ENCODE measurements at places on chromosomes 7 and 10.
A peak's percentile ranks its signal among the peaks of the same experiment; 100 is the strongest.

GRCh38 chr10:100483876-100484666 lies 21.3 kb downstream of the WNT8B start:
- no peak for DNase-seq

GRCh38 chr10:91642831-91643692 lies 10.2 kb upstream of the PPP1R3C start:
- DNase-seq: no peak

- DNase-seq: no peak
These were observed 262.8 kb downstream of the SLC25A13 start for GRCh38 chr7:96059075-96059474.

- peak; percentile 8 for DNase-seq
These were observed 98.2 kb upstream of the DKK1 start for GRCh38 chr10:52215745-52216361.

DNA sequence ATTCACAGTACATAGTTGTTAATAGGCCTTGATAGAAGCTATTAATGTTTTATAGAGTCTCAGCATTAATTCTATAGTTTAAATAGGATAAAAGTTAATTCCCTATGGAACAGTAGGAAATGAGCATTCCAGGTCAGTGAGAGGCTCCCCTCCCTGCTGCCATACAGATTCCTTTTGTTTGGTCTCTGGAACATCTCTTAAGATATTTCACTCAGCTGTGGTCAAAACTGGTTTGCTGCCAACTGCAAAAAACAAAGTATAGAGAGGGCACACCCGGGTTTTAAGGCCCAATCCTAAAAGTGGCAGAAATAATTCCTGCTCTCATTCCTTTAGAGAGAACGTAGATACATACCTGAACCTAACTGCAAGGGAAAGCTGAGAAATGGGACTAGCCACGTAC lies 51.3 kb downstream of the MDFIC start:
- no peak for DNase-seq

- DNase-seq: no peak
These were observed 72.4 kb upstream of the SP4 start for GRCh38 chr7:21355406-21355874.

- DNase-seq: no peak
These were observed 97.9 kb downstream of the WDR11 start for GRCh38 chr10:120948889-120949608.

GRCh38 chr7:94048755-94049154 lies 44.6 kb upstream of the BET1 start:
- DNase-seq: no peak

DNA sequence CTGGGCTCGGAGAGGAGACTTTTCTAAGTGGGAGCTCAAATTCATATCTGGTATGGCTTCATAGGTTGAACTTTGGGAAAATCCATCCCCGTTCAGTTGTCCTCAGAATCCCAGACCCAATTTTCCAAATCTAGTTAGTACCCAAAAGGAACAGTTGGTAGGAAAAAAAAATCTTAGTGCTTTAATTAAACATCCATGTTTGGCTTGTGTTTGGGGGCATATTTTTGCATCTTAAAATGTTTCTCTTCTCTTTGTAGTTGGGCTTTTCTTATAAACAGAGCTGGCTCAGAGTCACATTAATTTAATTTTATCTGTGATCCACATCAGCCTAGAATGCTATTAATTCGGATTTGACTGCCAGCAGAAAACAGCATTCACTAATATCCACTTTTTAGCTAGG lies 165.9 kb downstream of the BUB3 start:
- DNase-seq: no peak

- no peak for DNase-seq
These were observed 154.0 kb downstream of the ETV1 start for GRCh38 chr7:13835442-13835841.

- no peak for DNase-seq
These were observed 7.9 kb upstream of the NUDCD3 start for GRCh38 chr7:44498230-44498954.

DNA sequence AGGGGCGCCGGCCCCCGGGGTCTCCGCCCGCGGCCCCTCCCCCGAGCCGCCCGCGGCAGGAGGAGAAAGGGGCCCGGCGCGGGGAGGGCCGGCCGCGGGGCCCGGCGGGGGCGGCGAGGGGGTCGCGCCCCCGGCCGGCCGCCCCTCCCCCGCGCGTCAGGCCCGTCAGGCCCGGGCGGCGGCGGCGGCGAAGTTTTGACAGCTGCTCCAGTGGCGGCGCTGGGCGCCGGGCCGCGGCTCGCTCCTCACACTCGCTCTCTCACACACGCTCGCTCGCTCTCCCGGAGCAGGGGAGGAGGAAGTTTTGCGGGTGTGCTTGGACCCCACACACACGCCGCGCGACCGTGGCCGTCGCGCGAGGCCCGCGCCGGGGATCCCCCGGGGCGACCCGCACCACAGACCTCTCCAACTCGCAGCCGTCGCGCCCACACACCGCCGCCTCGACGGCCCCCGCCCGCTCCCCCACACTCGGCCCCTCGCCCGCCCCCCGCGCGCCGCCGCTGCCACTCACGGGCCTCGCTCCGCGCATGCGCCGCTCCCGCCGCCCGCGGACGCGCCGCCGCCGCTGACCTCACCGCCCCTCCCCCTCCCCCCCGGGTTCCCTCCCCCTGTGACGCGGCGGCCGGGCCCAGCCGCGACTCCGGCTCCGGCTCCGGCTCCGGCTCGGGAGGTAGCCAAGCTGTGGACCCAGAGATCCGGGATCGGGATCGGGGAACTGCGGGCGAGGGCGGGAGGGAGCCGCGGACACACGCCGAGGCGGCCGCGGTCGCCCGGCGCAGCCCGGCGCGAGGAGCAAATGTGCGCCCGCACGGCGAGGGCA lies 518 bp upstream of the KMT2C start:
- peak; percentile 74 for DNase-seq

DNA sequence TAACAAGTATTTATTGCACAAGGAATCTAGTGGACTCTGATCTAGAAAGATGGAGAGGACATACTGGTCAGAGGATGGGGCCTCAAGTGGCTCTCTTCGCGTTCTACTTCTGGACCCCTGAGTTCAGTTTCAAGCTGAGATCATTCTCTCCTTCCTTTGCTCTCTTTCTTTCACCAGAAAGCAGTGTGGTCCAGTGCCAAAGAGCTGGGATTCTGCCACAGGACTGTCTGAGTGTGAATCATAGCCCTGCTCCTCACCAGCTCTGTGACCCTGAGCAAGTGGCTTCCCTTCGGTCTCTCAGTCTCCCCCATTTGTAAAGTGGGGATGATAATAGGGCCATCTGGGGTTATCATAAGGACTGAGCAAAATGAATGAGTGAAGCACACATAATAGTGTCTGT lies 715.2 kb downstream of the SUGCT start:
- DNase-seq: no peak

DNA sequence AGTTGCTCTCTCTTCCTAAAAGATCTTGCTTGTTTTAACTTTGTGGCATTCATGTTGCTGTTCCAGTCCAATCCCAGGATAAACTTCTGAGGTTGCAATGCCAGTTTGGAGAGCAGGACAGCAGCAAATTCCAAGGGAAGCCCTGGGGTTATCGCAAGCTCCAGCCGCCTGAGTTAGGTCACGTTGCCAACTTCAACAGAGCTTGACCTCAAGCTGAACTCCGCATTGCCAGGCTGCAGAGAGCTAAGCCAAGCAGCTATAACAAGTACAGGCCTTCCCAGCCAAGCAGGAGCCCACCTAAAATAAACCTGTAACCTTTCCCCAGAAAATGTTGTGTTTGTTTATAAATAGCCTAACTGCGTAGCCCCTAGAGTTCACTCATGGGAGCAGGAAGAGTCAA lies 138.9 kb upstream of the LYZL1 start:
- DNase-seq: no peak

DNA sequence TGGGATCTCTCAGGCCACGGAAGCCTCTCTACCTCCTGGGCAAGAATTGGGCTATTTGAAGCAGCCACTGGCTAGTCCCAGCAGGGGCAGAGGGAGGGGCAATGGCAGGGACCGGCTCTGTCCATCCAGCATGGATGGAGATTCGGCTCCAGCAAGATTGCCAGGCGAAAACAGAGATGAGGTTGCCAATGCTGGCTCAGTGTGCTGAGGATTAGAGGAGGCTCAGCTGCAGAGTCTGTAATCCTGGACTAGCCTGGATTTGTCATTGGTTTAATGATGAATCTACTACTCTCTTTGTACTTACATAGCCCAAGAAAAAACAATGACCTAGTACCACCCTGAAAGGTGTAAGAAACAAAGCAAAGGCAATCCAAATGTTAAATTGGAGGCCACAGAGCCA lies 112.2 kb upstream of the PDCD4 start:
- no peak for DNase-seq

GRCh38 chr10:80500572-80501380 lies 36.9 kb upstream of the SH2D4B start:
- DNase-seq: no peak

GRCh38 chr7:39656415-39656814 lies 33.0 kb downstream of the RALA start:
- no peak for DNase-seq

DNA sequence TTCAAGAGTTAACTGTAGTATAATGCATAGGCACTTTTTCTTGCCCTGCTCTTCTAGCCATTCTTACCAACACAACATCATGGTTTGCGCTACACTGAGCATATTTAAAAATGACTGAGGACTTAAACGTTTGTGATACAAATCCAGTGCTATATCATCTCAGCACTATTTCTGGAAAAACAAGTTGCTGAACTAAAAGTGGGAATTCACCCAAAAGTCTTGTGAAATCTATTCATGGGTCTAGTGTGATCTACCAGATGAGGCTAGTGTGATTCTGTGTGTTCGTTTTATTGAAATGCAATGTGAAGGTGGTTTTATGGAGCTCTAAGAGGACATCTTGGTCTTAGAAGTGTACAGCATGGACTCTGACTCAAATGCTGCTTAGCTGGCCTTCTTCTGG lies 584.6 kb upstream of the POM121L12 start:
- DNase-seq: no peak

- DNase-seq: no peak
These were observed 74.8 kb downstream of the VWA2 start for GRCh38 chr10:114313866-114314265.

GRCh38 chr7:4880218-4880617 lies 3.3 kb downstream of the RADIL start:
- no peak for DNase-seq

- no peak for DNase-seq
These were observed 193.7 kb upstream of the SVIL start for GRCh38 chr10:29828440-29828894.

- DNase-seq: no peak
These were observed 39.7 kb upstream of the HYAL4 start for GRCh38 chr7:123805287-123805686.

DNA sequence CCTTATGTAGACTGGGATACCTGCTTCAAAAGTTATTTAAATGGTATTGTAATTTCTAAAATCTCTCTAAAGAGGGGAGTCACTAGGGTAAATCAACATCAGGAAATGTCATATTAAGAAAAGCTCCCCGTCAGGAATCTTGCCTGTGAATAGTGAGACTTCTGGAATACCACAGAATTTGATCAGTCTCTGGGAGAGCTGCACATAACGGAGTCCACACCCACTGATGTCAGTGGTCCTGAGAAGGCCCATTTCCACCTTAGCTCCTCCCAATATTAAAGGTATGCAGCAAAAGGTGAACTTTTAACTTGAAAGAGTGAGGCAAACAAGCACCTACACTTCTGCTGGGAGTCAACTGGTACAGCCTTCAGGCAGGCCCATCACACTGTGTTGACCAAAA lies 27.3 kb downstream of the STN1 start:
- DNase-seq: no peak

- DNase-seq: no peak
These were observed 140.3 kb upstream of the FAM20C start for GRCh38 chr7:52100-52499.

DNA sequence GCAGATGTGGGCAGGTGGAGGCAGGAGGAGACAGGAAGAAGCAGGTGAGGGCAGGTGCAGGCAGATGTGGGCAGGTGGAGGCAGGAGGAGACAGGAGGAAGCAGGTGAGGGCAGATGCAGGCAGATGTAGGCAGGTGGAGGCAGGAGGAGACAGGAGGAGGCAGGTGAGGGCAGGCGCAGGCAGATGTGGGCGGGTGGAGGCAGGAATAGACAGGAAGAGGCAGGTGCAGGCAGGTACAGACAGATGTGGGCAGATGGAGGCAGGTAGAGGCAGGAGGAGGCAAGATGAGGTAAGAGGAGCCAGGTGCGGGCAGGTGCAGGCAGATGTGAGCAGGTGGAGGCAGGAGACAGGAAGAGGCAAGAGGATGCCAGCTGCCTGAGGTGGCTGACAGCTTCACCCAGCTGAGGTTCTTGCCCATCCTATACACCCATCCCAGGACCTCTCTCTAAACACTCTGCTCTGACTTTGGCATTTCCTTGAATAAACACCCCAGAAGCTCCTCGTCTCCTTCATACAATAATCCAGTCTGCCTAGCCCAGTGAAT lies 33.0 kb downstream of the PTPRE start:
- no peak for DNase-seq

DNA sequence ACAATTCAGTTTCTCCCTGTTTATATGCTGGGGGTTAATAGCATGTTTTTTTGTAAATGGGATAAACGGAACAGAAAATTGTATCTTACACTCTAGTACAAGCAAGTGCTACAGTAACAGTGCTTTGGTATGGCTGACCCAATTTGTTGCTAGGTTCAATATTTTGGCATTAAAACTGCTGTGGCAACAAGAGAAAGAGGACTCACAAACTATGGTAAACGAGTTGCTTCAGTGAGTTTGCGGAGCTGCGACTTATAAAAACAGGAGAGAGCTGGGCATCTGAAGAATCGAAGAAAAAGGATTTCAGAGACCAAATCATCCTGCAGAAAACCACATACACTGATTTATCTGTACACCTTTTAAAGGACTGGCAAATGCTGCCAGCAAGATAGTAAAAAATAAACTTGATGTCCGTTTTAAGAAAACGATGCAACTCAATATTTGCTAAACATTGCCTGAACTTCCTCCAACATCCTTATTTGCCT lies 2.2 kb downstream of the GLUD1 start:
- DNase-seq: no peak

- DNase-seq: no peak
These were observed 281.6 kb downstream of the AGMO start for GRCh38 chr7:15280078-15280733.

DNA sequence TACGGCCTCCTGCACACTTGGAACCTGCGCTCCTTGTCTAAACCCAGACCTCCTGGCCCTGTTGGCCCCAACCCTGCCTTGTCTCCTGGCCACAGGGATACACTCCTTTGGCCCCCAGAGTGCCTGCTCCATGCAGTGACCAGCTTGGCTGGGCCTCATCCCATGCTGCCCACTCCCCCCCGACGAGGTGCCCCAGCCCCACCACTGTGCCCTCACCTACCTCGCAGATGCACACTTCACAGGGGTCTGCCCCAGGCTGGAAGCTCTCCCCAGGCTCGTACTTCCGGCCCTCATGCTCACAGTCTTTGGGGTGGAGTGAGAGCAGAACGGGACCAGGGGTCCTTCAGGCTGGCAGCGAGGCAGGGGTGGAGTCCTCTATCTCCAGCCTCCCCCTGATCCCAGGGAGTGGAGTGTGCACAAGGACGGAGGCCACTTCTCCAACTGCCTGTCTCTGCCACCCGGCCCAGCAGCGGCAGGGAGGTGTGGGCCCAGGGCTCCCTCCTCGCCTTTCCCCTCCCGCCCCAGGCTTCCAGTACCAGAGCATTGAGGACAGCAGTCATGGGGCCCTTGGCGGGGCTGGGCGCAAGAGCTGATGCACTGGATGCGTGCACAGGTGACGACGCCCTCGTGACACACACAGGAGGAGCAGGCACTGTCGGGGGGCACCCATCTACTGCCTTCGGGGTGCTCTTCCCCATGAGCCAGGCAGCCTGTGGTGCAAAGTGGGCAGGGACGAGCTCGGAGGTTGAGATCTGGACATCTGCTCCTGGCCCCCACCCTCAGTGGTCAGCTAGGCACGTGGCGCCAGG lies 22.1 kb downstream of the ATP6V1F start:
- DNase-seq: no peak

- no peak for DNase-seq
These were observed 114.9 kb downstream of the IPMK start for GRCh38 chr10:58152673-58153263.
